ENCODE measurements at places on chromosomes 7 and 10.

DNA sequence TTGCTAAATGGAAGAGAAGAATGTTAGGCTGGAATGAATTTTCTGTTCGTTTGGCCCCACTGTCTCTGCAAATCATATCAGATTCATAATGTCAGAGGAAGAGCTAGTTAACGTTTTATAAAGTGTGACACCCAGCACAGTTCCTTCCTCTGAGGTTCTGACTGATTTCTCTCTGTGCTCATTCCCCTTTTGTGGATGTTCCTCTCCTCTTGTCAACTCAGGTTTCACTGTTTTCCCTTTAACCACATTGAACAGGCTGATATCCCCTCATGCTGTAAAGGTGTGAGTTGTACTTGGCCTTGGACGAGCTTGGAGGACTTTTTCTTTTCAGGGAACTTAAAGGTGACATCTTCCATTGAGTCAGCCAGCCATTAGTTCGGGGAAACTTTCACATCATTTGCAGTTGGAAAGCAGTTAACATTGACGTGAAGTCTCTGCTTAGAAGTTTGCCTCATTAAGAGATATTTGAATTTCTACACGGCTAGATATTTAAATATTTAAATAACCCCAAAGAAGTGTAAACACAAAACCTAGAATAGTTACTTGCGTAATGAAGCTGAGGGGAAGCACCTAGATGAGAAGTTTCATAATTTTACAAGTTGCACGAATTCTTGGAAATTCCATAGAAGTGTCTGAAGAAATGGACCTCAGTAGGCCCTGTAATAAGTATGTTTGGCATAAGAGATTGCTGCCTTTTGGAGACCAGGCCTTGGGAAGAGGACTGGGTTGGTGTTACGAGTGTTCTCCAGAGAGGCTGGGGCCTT, 101.5 kb upstream of the EGR2 start:
- no peak for DNase-seq

GRCh38 chr7:75937958-75938786, 23.2 kb downstream of the POR start:
- peak; percentile 87 for DNase-seq

- no peak for DNase-seq
These were observed 212.2 kb downstream of the MGMT start for GRCh38 chr10:129679207-129679606.

DNA sequence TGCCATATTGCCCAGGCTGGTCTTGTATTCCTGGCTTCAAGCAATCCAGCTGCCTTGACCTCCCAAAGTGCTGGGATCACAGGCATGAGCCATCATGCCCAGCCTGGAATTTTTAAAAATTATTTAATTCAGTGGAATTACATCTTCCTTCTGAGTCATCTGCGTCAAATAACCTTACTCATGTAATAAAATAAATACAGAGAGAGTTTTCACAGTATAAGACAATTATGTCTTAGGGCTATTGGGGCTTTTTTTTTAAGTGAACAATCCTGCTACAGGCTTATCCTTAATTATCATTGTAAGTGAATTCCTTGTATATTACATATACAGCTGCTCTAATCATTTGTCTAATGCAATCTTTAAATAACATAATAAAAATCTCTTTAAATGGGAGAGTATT, 108.3 kb downstream of the MAPK8 start:
- DNase-seq: no peak

DNA sequence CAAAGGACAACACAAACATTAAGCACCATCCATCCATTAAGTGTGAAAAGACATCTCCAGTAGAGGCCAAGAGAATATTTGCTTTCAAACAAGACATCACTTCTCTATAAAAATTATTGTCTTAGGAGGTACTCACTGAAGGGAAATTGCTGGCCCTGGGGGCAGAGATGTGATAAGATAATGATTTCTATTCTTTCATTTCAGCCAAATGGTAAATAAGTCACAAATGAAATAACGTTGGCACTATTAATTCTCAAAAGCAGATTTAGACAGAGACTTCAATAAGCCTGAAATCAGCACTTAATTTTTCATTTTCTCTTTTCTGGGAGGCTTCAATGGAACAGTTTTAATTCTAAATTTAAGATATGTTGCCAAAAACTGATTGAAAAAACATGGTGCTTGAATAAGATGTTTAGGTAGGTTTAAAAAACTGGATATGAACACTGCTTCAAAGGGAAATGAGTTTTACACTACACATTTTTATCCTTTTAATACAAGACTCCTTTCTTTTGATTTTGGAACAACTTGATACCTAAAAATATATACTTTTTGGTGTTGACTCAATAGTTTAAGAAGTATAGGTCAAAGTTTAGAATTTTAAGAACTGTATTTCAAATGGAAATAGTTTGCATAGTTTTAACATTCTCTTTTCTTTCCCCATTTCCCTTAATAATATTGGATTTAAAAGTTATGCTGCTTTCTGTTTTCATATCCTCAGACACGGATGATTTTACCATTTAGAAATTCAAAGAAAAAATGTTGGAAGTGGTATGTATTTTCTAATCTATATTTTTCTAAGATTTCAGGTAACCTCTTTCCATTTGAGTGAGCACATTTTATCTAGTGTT, 204.0 kb downstream of the AHR start:
- no peak for DNase-seq

- no peak for DNase-seq
These were observed 2.5 kb downstream of the USP54 start for GRCh38 chr10:73588656-73589055.

DNA sequence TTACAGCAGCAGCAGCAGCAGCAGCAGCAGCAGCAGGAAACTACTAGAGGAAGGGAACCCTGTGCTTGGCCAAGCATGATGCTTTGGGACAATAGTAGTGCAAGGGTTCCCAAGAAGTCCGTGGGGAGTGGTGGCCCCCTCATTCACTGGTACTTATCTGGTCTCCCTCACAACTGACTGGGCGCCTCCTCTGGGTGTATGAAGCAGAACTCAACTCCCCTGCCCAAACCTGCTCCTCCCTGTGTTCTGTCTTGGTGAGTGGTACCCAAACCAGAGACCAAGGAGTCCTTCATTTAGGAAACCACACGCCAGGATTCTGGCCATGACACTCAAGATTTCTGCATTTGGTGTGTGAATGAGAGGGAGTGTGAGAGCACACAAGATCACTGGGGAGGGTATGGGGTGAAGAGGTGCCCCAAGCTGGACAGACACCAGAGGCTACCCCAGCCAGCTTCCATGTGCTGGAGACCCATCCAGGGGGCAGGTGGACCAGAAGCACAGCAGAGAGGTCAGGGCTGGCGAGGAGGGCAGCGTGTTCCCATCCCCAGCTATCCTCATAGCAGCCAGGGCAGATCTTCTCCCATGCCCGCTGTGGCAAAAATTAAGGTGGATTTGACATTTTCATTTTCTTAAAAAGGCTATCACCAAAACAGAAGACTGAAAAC, 10.6 kb upstream of the ZNF777 start:
- no peak for DNase-seq

DNA sequence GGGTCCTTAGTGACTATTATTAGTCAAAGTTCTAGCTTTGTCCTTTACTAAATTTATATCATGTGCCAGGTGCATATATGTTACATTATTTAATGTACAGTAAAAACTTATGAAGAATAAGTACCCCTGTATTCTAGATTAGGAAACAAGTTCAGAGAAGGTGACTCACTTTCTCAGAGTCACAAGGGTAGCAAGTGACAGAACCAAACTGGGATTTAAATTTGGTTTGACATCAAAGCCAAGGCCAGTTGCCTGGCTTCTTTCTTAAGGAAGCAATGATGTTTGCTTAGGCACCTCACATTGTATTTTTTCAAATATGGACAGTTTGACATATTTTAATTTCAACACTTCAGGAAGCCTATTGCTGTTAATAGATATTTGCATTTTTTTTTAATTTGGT, 2.5 kb downstream of the LSM8 start:
- DNase-seq: no peak

DNA sequence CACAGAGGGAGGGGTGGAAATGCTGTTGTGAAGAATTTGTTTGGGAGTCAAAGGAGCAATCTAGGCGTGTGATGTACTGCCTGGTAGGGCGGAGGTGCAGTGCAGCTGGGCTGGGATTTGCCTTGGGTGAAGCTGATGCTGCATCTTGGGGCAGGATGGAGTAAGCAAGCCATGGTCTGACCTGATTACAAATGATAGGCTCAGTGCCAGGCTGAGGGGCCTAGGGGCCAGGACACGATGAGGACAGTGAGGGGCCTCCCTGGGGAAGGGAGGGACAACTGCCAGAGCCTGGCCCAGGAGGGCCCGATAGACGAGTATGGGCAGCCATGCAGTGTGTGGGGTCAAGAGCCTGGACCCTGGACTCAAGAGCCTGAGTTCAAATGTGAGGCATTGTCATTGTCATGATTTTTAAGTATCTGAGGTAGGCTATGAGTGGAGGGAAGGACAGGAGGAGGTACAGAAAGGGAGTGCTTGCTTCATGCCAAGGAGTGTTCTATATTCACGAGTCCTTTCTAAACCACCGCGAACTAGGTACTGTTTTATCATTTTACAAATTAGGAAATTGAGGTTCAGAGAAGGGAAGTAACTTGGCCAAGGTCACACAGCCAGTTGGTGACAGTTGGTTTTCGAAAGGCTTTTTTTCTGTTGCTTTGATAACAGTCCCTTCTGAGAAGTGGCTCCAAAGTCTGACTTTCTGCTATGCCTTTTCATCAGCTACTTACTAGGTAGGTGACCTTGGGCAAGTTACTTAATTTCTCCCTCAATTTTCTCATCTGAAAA, 29.7 kb downstream of the HIF1AN start:
- no peak for DNase-seq

DNA sequence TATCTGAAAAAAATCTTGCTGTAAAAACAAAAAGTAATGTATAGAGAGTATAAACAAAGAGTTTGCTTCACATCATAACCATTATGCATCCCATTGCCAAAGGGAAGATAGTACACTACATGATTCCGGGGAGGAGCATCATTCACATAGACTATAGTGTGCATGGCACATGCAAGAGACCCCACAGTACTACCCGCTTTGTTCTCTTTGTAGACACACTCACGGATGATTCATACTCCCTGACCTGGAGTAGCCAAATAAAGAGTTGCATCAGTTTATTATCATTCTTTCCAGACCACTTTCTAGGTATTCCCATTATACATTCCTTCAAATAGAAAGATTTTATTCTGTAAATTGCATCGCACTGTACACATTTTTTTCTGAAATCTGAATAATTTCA, 356.9 kb downstream of the PCDH15 start:
- DNase-seq: no peak
